Nucleus accumbens (tissue), 56 donors: ENCODE measurements at places on chromosomes 3 and 15.

DNA sequence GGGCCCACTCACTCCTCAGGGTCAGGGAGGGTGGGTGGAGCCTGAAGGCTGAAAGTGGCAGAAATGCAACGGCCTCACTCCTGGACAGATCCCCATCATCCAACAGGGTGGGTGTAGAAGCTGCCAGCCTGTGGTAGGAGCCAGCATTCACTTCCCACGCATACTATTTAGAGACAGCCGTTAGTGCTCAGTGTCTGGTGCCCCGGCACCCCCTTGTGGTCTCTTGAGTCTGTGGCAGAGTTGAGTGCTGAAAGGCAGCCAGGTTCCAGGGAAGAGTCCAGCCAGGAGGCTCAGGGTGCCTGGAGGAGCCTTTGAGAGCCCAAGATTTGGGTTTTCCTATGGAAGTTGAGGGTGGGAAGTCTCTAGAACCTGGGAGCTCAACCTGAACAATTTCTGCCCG lies 2.1 kb upstream of the GNAT1 start:
- DNase-seq, result peak; percentile 43

DNA sequence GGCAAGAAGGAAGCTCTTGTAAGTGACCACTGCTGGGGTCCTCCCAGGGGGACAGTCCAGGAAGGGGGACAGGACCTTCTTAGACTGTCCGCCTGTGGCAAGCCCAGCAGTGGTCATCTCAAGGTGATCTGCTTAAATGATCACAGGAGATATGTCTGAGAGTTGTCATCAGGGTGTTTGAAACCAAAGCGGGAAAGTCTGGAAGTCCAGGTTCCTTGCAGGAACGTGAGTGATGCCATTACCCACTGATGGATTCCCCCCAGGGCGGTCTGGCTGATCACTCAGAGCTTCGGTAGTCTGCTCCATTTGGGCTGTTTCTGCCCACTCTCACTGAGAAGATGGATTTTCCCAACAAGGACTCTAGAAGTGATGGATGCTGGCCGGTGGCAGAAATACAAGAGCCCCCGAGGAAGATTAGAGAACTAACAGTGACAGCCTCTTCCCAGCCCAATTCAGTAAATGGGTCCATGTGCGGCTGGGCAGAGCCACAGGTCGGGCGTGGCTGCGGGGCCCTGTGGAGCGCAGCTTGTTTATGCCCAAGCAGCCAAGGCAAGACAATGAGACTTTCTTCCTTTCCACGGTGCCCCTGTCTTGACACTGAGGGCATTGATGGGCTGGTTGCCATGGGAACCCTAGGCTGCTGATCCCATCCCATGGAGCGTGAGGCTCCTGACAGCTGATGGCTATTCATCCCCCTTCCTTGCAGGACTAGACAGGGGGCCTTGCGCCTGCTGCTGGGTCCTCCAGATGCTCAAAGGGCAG lies 9.5 kb downstream of the PCSK6 start:
- peak; percentile 93 for DNase-seq

DNA sequence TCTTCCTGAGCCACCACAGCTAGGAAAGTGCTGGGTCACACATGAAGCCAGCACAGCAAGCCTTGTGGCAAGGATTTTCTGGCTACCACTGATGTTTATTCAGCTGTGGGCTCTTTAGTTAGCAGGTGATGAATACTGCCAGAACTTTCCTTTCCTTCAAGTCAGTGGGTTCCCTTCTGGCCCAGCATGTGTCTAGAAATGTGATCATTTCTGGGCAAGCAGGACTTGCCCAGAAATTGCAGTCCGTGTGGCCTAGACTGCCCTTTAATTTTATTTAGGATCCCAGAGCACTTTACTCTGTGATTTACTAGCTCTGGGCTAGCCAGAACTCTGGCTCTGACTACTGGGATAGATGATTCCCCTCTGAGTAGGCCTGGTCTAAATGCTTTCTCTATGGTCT lies 397.5 kb downstream of the ZIC4 start:
- no peak for DNase-seq

DNA sequence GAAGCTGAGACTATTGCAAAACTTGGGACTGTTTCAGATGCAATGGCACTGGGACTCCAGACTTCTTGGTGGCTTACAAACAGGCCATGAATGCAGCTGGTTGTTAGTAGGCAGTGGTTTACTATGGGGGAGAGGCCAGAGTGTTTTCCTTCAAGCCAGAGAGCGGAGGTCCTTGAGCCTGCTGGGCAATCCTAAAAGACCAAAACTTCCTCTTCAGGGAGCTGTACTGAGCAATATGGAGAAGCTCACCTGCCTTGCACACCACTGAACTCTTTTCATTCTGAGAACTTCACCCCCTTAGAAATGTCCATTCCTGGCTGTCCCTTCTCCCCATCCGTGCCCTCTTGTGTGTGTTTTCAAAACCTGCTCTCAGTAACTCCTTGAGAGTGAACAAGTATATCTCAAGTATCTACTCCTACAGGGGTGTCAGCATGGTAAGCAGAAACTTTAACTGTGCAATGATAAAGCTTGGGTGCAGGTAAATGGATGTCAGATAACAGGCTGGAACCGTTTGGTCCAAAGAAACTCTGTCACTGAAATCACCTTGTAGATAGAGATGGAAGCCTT lies 213.9 kb downstream of the CLSTN2 start:
- DNase-seq, result no peak

GRCh38 chr3:5010706-5011554 lies 31.7 kb downstream of the BHLHE40 start:
- DNase-seq, result no peak

DNA sequence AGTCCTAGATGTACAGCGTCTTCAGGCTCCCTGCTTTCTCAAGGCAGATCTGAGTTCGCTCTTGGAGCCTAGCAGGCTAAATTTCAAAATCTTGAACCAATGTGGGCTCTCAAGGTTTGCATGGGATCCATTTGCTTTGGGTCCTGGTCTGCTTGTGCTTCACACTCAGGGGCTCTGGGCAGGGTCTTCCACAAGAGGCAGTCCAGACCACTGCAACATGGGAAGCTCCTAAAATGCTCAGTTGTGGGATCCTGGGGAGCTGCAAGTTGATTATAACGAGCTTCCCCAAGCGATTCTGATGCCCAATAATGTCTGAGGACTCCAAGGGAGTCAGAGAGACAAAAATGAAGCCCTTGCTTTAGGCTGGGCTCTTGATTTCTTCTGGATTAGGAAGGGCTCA lies 6.7 kb downstream of the NUTM1 start:
- DNase-seq, result no peak

- no peak for DNase-seq
Measured at GRCh38 chr15:58852347-58852746, 81.1 kb downstream of the SLTM start.

GRCh38 chr3:24157106-24157505 lies 212.0 kb downstream of the NR1D2 start:
- DNase-seq, result no peak

DNA sequence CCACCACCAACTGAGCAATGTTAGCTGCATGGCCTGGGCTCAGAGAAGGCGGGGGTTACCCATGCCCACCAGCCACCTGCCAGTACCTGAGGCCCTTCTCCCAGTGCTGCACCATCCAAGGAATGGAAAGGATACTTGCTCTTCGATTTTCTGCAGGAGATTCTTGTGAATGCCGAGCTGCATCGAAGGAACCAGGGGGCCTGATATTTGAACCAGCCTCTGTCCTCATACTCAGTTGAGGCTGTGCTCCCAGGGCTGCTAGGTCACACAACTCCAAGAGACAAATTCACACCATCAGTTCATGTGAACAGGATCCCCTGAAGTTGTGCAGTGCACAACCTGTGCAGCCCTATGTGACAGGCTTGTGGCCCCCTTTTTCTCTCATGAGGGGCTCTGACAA lies 18.0 kb downstream of the PLA2G4F start:
- DNase-seq, result no peak

GRCh38 chr3:39000008-39000450 lies 51.7 kb downstream of the SCN11A start:
- DNase-seq, result no peak

DNA sequence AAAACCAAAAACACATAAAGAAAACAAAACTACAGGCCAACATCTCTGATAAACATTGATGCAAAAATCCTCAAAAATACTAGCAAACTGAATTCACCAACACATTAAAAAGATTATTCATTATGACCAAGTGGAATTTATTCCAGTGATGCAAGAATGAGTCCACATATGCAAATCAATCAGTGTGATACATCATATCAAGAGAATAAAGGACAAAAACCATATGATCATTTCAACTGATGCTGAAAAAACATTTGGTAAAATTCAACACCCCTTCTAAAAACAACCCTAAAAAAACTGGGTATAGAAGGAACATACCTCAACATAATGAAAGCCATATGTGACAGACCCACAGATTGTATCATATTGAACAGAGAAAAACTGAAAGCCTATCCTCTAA lies 265.6 kb upstream of the DCBLD2 start:
- no peak for DNase-seq

DNA sequence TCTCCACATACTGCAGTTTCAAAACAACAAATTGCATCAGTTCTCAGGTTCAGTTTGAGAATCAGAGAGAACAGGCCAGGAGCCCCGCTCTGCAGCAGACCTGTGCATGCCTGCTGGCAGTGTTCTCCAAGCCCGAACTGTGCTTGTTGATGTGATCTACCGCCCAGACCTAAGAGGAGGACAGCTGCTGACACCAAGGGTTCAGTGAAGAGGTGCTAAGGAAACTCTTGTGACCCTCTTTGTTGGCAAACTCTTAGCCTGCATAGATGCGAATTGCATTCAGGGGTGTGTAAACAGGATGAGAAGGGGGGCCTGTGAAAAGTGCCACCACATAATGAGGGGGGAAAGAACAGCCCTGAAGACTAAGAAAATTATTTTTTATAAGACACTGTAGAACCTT lies 89.8 kb downstream of the PDE8A start:
- no peak for DNase-seq

GRCh38 chr15:94770199-94770598 lies 538.8 kb downstream of the MCTP2 start:
- DNase-seq, result no peak
